ENCODE measurements at places on chromosomes 7 and 10. TPM values are rescaled to one million over a fixed set of nuclear protein-coding genes. Genes with fewer than 3 reads are reported as not detected.
A peak's percentile ranks its signal among the peaks of the same experiment; 100 is the strongest.

Gene ZNF425
- total RNA-seq: 6.7 TPM

DNA sequence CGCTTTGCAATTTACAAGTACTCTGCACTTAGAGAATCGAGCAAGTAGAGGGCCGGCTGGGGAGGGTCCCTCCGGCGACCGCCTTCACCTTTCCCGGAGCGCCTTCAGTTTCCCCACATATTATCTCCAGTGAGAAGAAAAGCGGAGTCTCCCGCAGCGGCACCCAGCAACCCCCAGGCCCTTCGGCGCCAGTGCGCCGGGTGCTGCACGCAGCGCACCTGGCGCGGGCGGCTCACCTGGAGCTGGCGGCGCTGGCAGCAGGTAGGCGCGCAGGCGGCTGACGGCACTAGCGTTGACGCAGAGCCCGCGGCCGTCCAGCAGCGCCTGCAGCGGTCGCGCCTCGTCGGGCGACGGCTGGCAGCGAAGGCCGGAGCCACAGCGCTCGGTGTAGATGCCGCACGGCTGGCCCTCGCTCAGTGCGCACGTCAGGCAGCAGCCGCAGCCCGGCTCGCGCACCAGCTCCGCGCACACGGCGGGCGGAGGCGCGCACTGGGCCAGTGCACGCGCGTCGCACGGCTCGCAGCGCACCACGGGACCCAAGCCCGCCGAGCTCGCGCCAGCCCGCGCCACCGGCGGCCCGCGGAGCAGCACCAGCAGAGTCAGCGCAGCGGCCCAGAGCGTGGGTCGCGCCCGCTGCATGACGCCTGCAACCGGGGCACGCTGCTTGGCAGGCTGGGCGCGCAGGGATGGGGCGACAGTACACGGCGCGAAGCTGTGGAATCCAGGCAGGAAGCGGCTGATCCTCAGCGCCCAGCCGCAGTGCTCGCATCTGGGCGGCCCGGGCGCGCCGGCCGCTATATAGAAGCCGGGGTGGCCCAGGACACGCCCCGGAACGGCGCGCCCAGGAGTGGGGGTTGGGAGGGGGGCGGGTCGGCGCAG lies at the start of gene IGFBP3:
IGFBP3 (minus strand) TSS at position 771 of the 879 bp plus-strand sequence; CDS start at position 639, 132 bp downstream.
- peak; percentile 79 for DNase-seq

GRCh38 chr7:107327986-107328569 lies 141.8 kb upstream of the GPR22 start:
- DNase-seq: no peak

Gene WDFY4
- not detected for total RNA-seq

Gene PRSS37
- total RNA-seq: not detected

Gene C1QL3
- not detected for total RNA-seq

Gene DDIT4
- total RNA-seq: 97.0 TPM

Gene CPXM2
- total RNA-seq: not detected

GRCh38 chr7:79452495-79453265 lies 787 bp downstream of the MAGI2 start:
- DNase-seq: peak; percentile 42

GRCh38 chr10:77724820-77725219 lies 87.2 kb upstream of the KCNMA1 start:
- DNase-seq: no peak

DNA sequence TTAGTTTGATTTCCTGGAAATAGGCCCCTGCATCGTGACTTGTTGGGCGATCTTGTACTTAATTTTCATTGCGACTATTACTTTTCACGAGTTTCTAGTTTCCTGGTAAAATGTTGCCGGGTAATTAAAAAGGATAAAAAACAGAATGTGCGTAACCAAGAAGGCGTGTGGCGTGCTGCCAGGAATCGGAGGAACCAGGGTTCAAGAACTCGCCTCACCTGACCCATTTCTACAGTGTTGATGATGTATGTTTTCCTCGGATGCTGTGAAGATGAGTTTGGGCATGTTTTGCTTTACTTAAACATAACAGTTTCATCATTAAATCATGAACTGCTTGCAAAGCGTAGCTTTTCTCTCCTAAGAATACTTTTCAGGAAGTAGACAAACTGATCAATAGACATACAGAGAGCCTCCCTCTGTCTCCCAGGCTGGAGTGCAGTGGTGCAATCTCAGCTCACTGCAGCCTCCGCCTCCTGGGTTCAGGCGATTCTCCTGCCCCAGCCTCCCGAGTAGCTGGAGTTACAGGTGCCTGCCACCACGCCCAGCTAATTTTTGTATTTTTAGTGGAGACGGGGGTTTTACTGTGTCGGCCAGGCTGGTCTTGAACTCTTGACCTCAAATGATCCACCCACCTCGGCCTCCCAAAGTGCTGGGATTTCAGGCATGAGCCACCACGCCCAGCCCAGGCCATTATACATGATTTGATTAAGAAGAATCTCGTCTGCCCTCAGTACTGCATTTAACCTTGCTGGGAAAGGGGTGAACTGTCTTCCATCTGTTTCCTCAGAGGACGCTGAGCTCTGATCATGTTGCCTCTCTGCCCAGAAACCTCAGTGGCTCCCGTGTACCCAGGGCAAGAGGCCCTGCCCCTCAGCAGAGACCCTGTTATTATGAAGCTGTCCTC lies 9.1 kb downstream of the FOXK1 start:
- DNase-seq: no peak

- no peak for DNase-seq
Measured at GRCh38 chr7:23377134-23377533, 78.0 kb downstream of the MALSU1 start.

DNA sequence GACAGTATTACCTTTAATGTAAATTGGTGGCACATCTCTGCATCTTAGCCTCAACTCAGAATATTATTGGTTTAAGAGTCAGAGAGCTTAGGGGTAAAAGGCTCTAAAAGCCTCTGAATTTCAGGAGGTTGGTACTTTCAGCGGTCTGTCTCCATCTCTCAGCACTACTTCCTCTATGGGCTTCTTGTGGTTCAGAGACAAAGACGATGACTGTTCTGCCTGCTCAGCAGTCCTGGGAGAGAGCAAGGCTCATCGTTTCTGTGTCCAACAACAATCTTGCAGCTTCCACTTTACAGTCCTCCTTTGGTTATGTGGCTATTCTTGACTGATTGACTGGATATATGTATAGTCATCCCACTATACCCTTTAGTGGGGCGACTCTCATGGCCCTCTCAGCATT lies 394.7 kb downstream of the AUTS2 start:
- no peak for DNase-seq

DNA sequence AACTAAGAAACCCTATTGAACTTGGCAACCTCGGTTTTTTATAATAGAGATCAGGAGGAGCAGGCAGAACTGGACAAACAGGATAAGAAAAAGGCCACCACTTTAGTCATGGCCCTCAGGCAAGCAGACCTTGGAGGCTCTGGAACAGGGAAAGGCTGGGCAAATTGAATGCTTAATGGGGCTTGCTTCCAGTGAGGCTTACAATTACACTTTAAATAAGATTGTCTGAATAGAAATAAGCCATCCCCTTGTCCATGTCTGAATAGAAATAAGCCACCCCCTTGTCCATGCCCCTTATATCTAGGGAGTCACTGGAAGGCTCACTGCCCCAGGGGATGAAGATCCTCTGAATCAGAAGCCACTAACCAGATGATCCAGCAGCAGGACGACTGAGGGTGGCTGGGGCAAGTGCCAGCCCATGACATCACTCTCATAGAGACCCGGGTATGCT lies 40.6 kb downstream of the AKR1B15 start:
- DNase-seq: peak; percentile 74

DNA sequence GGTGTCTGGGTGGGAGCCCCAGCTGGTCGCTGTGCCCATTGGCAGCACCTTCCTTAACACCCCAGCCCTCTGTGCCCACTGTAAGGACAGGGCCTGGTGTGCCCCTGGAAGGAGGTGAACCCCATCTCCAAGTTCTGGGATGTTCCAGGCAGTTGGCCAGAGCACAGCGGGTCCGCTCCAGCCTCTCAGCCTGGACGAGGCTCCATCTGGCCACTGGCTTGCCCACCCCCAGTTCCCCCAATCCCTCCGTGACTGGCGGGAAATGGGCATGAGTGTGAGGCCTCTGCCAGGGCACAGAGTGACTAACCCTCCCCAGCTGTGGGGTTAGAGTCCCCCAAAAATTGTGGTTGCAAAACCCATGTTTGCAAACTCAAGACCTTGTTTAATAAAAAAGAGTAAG lies 15.6 kb downstream of the GRIFIN start:
- DNase-seq: no peak

Gene SLC26A5
- not detected for total RNA-seq

- DNase-seq: peak; percentile 94
Measured at GRCh38 chr7:140696680-140697446, at the start of gene NDUFB2. TSS of gene NDUFB2 (plus strand) at chr7:140696708. CDS start at chr7:140696745, 37 bp downstream.

Gene RBM17
- 41.5 TPM for total RNA-seq

GRCh38 chr10:94524711-94525110 lies 20.9 kb upstream of the HELLS start:
- DNase-seq: no peak

Gene CNPY1
- total RNA-seq: 2.2 TPM

GRCh38 chr7:141362580-141363435 lies 188.4 kb upstream of the AGK start:
- DNase-seq: peak; percentile 91

DNA sequence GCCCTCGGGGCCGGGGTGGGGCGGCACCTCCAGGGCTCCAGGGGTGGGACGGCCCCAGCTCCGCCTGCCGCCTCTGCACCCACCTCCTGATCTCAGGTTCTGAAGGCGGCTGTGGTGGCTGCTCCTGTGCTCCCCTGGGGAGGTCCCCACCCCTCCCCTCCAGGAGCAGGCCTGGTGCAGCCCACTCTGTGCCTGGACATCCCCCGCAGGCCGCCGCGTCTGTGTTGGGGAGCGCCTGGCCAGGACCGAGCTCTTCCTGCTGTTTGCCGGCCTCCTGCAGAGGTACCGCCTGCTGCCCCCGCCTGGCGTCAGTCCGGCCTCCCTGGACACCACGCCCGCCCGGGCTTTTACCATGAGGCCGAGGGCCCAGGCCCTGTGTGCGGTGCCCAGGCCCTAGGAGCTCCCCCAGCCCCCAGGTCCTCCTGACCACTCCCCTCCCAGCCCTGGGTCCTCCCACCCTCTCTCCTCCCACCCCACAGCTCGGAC lies 5.5 kb downstream of the CYP2W1 start:
- DNase-seq: no peak

DNA sequence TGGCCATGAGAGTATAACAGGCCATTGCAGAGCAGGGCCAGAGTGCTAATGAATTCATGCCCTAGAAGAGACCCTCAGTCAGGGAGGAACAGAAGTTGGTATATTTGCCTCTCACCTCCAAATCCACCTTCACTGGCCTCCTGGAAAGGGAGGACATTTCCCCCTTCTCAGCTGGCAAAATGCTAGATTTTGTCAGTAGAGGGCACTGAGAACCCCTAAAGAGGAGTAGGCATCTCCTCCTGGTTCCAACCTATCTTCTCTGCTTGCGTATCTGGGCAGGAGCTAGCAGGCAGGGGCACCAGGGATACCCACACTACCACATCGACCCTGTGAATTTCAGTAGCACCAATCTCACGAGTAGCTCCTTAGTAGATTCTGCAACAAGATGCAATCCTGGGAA lies 79.8 kb upstream of the GHITM start:
- no peak for DNase-seq

- no peak for DNase-seq
Measured at GRCh38 chr10:78736926-78737630, 331.7 kb upstream of the ZMIZ1 start.

Gene ANKRD2
- total RNA-seq: 61.9 TPM

All from myocyte (in vitro differentiated cells).